ENCODE measurements at places on chromosomes 6 and 20.

GRCh38 chr6:124703541-124703940 is 258.7 kb upstream of the RNF217 start:
- DNase-seq: no peak

- DNase-seq: no peak
Observed at GRCh38 chr20:32598606-32599005, 13.5 kb upstream of the NOL4L start.

- no peak for DNase-seq
Observed at GRCh38 chr20:4681401-4681800, 40.3 kb upstream of the PRND start.

DNA sequence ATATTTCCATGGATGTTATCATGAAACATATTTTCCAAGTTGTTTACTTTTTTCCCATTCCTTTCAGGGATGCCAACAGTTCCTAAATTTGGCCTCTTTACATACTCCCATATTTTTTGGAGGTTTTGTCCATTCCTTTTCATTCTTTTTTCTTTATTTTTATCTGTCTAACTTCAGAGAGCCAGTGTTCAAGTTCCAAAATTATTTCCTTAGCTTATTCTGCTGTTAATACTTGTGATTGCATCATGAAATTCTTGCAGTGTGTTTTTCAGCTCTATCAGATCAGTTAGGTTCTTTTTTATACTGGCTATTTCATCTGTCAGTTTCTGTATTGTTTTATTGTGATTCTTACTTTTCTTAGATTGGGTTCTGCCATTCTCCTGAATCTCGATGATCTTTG is 89.9 kb upstream of the TCF21 start:
- no peak for DNase-seq

DNA sequence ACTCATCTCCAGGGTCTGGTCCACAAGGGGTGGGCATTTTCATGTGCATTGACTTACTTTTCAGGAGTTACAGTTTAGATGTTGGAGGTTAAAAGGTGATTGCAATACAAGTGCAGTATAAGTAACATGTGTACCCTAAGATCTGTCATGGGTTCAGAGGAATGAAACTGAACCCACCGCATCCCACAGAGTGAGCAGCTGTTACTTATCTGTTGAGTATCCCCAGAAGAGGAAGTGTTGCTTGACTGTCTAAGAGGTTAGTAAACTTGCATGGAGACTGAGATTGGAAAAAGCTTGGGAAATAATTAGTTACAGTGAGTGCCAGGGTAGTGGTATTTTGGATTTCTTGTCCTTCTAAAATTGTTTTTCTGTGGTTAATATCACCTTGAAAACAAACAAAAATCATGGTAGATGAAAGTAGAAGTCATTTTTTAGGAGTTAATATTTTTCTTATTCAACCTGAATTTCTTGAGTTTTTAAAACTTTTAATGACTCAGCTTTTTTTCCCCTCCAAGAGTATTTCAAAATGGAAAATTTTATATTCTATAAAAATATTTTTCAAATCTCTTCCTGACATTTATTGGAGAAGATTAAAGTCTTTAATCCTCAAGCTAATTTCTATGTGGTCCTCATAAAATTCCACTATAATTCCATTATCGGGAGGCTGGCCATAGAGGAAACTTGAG is 306.1 kb downstream of the ZNF217 start:
- no peak for DNase-seq

DNA sequence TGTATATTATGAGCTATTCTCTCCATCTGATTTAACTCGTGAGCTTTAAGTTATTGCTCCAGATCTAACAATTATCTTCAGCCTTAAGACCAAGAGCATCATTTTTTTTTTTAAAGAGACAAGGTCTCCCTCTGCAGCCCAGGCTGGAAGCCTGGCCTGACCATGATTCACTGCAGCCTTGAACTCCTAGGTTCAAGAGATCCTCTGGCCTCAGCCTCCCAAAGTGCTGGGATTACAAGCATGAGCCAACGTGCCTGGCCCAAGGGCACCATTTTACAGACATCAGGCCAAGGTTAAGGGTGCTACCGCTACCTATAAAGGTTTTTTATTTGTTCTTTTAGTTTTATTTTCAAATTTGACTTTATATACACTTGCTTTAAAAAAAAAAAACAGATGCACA is 2.3 kb downstream of the SUPT3H start:
- DNase-seq: no peak

DNA sequence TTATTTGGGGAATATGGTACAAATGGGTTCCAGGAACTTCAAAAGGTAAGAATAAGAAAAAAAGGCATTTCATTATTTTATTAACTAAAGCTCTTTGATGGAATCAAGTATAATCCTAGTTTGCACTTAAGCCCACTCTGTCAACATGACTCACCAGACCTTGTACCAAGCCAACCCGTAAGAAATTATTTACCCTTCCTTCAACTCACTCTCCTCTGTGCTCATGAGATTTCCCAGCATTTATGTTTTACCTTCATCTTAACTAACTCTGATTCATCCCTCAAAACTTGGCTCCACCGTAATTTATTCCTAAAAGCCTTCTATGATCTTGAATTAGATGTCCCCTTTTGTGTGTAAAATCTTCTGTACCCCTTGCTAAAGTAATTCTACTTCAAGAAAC is 308.7 kb downstream of the PKHD1 start:
- no peak for DNase-seq

DNA sequence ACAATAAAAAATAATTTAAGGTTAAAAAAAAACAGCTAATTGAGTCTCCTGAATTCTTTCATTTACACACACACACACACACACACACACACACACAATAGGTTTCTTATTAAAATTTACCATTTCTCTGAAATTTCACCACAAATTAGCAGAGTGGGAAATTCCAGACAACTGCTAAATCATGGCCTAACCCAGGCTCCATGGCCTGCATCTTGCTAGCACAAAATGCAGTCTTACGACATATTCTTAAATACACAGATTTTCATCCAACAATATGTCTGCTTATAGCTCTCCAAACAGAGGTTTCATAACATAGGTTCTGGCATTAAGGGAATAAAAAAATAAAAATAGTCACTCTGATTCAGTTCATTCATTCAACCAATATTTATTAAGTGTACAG is 46.9 kb downstream of the SOD2 start:
- no peak for DNase-seq

GRCh38 chr6:127195833-127196232 is 70.8 kb upstream of the RNF146 start:
- DNase-seq: no peak

GRCh38 chr6:43636308-43636659 is 644 bp downstream of the MAD2L1BP start:
- no peak for DNase-seq

GRCh38 chr6:99514089-99514488 is 1.1 kb downstream of the USP45 start:
- DNase-seq: no peak

DNA sequence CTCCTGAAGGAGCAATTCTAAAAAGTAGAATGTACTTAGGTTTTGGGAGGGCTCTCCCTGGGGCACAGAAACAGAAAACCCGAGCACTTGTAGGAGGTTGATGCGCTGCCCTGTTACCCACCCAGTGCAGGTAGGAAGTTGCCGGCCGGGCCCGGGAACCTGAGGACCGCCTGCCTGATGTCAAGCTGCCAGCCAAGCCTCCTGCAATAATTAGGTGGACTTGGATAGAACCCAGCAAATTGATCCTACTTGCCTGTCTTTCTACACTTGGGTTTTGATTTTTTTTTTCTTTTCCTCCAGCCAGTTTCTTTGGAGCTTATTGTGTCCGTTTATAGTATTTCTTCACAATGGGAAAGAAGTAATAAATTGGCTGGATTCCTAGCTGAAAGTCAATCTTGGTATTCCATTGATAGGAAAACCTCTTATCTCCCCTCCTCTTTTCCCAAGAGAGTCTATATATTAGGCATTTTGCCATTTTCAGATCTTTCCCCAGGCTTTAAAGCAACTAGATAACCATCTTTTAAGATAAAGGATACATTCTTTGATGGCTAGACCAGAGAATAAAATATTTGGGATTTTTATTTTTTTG is 78.3 kb upstream of the FYN start:
- DNase-seq: no peak

GRCh38 chr6:133131621-133132465 is 109.3 kb upstream of the EYA4 start:
- no peak for DNase-seq

DNA sequence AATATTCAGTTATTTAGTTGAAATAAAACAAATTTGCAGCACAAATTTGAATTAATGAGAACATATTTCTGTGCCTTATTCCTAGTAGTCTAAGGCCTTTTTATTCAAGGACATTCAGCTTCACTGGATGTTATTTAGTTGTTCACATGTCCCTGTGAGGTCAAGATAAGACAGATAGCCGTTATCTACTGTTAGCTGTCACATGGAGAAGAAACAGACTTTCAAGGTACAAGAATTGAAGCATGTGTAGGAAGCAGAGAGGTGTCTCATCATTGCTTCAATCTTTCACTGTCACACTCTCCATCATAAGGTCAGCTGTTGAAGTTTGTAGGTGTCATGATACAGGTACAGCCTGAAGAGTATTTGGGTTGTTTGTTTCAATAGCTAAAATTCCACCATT is 112.9 kb upstream of the JAG1 start:
- no peak for DNase-seq

DNA sequence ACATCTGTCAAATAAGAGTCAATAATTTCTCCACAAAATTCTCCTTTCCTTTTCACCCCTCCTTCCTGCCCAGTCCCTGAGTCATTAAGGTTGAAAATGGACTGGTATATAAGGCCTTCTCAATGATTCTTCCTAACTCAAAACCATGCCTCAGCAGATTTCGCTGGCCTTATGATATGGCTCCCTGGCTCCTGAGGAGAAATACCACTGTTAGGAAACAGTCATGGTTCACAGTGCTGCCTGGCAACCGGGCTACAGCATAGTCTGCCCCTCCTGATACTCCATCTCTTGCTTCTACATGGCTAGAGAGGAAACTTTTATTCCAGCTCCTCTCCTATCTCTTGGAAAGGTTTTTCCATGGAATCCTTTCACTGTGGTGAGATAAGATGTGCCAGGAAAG is 4.7 kb downstream of the UBE2J1 start:
- no peak for DNase-seq

Measured in cerebellar nuclear complex (tissue), 1 donor.